ENCODE measurements at places on chromosomes 12 and 14.

DNA sequence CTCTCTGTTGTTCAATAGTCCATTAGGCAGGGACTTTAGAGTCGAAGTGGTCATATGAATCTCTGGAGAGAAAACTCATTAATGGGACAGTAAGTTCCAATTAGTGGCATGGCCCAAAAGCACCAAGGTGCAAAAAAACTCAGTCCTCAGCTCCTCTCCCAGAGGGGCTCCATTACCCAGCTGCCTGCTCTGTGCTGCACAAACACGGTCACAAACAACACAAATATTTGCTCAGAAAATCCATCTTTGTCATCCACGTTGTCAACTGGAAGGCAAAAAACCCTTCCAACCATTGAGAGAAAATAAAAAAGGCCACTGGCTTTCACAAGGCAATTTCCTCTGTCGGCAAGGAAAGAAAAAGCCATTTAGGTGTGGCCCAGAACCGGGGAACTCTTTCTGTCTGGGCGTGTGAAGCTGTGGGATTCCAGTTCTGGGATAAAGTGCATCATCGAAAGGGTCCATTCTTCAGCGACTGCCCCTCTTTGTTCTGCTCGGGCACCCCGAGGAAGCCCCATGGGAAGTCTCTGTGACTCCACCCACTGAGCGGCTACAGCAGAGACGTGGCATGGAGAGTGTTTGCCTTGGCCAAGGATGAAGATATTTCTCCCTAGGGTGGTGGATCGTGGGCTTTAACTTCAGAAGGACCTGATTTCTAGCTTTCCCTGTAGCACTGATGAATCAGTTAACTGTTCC, 137.6 kb downstream of the VRK1 start:
- DNase-seq: no peak

DNA sequence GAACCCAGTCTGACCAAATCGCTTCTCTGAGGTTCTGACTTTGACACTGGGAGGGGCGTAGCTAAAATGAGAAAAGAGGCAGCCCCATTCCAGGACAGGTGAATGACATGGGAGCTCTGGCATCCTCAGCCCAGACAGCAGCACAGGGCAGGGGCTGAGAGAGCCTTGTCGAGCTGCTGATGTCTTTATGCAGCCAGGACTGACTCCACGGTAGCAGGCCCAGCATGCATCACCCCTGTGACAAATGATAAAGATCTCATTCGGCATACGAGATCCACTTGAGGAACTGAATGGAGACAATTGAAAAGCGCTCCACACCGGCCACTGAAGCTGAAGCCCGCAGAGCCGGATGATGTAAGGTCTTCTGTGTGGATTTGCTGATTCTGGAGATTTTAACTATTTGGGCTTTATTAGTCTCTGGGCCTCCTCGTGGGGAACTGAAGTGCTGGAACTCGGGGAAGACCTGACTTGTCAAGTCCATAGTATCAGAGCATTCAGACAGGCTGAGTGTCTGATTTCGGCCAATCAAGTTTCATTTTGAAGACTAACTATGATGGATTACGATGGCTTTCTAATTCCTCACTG, 56.9 kb upstream of the MAP1LC3B2 start:
- DNase-seq: no peak

- DNase-seq: no peak
These were observed 90.2 kb upstream of the HECTD1 start for GRCh38 chr14:31297701-31298344.

DNA sequence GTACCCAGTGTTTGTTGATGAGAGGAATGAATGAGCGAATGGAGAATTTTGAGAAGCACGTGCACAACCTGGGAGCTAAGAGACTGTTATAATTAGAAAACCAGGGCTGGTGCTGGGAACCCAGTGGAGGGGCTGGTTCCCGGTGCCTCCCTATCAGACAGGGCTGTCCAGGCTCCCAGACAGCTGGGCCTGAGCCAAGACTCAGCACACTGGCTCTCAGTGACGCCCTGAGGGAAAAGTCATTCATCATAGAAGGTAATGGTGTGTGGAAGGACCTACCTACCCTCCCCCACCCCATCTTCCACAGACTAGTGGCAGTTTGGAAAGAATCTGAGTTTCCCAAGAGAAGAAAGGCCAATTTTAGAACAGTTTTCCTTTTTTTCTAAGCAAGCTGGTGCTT, 34.7 kb downstream of the KCNA5 start:
- peak; percentile 53 for DNase-seq

DNA sequence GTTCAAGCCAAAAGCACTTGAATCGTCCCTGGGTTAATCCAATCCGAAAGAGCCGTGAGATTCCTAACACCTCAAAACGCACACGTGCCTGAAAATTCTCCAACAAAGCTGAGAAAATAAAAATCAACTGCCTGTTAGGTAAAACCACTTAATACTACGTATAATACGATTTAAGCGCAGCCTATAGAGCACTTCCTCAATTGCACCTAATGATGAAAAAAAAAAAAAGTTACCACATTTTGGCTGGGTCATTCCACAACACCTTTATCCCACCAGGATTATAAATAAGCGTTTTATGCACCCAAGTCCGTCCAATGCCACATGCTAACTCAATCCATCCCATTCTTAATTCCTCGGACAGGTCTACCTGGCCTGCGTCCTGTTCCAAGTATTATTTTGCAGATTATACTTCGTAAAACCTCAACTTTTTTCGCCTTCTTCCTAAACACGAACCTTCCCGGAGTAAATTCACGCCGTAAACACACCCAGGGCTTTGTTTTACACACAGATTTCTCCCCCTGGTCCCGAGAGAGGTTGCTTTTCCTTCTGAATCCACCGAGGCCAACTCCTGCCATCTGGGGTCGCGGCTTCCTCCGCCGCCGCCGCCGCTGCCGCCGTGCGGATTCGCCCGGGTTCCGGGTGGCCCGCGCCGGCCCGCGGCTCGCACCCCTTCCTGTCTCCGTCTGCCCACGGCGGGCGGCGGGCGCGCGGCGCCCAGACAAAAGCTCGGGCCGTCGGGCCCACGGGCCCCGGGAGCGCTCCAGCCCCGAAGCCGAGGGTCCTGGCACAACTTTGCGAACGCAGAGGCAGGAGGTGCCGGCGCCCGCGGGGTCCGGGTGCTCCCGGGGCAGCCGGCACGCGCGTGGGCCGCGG, 66.2 kb downstream of the RNF34 start:
- DNase-seq: peak; percentile 34

- DNase-seq: no peak
These were observed 129.6 kb downstream of the GRIN2B start for GRCh38 chr12:13851828-13852227.

DNA sequence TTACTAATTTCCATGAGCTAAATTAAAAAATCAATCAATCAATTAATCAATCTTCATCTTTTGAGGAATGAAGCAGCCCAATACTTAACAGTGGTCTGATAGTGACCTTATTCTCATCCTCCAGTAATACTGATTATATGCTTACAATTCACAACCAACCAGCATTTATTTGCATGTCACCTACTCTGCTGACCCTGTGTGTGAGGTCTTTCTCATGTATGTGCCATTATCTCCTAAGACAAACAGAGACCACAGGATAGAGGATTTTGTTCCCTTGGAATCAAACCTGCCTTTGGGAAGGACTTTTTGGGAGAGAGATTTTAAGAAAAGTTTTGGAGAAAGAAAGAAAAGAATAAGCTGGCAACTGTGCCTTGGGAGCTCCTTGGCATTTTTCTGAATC, 197.2 kb downstream of the NRXN3 start:
- no peak for DNase-seq

- DNase-seq: no peak
These were observed 58.0 kb downstream of the MIS18BP1 start for GRCh38 chr14:45194964-45195363.

GRCh38 chr14:59360923-59361794, 104.0 kb downstream of the GPR135 start:
- DNase-seq: no peak

- no peak for DNase-seq
These were observed 281.3 kb downstream of the KCNH5 start for GRCh38 chr14:62763951-62764350.

- peak; percentile 42 for DNase-seq
These were observed 32.1 kb downstream of the DEPDC4 start for GRCh38 chr12:100234591-100235304.

DNA sequence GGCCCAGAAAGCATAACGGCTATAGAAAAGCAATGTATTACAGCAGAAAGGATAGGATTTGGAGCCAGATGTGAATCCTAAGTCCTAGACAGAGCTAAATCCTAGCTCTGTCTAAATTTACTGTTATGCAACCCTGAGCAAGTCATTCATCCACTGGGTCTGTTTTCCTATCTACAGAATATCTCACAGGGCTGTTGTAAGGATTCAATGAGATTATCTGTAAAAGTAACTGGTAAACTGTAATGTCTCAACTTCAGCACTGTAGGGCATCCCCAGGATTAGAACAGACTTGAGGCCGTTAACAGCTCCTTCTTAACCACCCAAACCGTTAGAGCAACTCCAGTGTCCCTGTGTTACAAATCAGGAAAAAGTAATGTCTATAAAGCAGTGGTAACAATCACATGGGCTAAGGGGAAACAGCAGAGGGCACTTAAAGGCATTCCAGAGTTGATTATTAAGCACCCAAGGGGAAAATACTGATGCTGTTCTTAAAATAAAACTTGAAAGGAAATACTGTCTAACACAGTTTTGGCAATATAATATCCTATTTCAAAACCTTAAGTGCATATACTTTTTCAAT, 10.1 kb downstream of the GMFB start:
- DNase-seq: no peak

GRCh38 chr14:55705651-55706364, 125.8 kb downstream of the KTN1 start:
- DNase-seq: no peak

- no peak for DNase-seq
These were observed 7.4 kb downstream of the ASCL1 start for GRCh38 chr12:102964872-102965271.

- DNase-seq: no peak
These were observed 479.2 kb downstream of the RMST start for GRCh38 chr12:97941686-97942354.

GRCh38 chr12:5027046-5027821, 16.4 kb upstream of the KCNA5 start:
- DNase-seq: no peak

GRCh38 chr12:607541-608001, 55.7 kb downstream of the NINJ2 start:
- DNase-seq: no peak

DNA sequence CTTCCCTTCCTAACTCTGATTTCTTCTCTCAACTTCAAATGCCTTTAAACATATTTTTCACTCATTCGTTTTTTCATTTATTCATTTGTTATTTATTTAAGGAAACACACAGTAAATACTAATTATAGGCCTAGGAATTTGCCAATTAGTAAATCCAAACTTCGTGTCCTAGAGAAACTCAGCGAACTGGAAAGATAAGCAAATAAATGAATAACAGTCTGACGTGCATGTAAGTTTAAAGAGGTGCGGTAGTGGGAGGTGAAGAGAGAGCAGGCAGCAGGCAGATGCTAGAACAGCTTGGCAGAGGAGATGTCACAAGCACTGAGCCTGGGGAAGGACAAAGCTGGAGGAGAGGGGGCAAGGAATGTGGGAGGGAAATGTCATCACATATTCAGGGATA, 228.2 kb downstream of the DPY19L2 start:
- no peak for DNase-seq

GRCh38 chr12:3278681-3279414, 201.7 kb downstream of the TSPAN9 start:
- no peak for DNase-seq
